ENCODE measurements at places on chromosomes 2 and 18. TPM values are rescaled to one million over a fixed set of nuclear protein-coding genes. Genes with fewer than 3 reads are reported as not detected.

The MGAT4A gene
- total RNA-seq = 2.7 TPM

The FOXD4L1 gene
- 0.25 TPM for total RNA-seq

The APOB gene
- not detected for total RNA-seq

The ERCC3 gene
- 34.2 TPM for total RNA-seq

- peak; percentile 13 for DNase-seq
These were observed 653 bp upstream of the ABI2 start for GRCh38 chr2:203327582-203327900.

GRCh38 chr2:45649462-45649857, 2.0 kb upstream of the PRKCE start:
- DNase-seq = no peak

DNA sequence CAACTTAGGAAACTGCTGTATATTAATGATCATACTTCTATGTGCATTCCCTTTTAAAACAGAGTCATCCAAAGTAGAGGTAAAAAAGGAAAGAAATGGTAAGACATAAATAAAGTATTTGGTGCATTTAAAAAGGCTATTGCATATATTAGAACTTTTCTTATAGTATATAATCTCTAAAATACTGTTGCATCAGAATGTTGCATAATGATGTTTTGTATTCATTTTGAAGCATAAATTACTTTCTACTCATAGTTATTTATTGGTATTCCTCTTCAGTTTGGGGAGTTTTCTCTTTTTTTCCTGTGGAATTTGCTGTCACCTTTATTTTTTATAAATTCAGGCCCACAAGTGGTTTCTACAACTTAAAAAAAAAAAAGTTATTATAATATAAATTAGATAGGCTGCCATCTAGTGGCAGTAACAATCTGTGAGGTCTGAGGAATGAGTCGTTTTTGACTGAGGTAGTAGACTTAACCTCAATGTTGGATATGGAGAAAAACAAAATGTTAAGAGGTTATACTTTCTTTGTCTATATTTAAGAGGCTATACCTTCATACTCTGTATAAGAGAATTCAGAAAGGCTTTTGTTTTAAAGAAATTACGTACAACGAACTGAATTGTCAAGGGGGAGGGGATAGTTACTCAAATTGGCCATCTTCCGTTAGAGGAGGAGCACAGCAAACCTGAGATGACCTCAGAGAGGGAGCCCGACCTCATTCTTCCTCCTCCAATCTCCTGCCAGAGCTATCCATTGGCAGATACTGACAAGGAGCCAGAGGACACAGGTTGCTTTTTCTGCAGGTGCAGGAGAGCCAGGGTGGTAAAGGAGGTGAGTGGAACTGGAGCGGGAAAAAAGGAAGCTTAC, 23.8 kb downstream of the ANKAR start:
- peak; percentile 40 for DNase-seq

Measured in NCI-H460 (cell line).